ENCODE measurements at places on chromosomes 4 and X.
A peak's percentile ranks its signal among the peaks of the same experiment; 100 is the strongest.

DNA sequence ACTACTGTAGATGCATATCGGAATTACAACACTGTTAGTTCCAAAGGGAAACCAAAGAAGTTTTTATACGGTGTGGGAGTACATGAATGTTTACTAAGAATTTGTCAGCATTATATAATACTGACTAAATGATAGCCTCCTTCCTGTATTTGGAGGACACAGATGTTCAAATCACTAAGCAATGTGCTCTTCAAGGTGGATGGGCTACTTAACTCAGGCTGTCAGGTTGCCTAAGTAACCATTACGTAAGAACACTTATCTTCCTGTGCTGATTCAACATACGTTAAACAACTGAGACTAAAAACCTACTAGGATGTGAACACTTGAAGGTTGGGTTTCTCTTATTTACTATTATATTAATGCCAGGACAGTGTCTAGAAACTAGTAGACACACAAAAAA, 81.9 kb upstream of the HPGD start:
- DNase-seq: no peak

- no peak for DNase-seq
Measured at GRCh38 chr4:2647403-2648158, 108.6 kb downstream of the TNIP2 start.

- DNase-seq: no peak
Measured at GRCh38 chr4:81369886-81370285, 101.8 kb downstream of the RASGEF1B start.

DNA sequence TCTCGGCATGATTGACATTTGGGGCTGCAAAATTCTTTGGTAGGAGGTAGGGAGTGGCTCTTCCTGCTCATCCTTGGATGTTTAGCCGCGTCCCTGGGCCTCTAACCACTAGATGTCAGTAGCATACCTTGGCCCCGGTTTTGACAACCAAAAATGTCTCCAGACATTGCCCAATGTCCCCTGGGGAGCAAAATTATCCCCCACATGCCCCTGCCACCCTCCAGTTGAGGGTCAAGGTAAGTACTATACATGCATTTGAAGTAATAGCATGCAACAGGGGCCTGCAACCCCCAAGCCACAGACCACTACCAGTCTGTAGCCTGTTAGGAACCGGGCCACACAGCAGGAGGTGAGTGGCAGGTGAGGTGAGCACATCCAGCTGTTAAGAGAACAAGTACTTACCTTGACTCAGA, 17.6 kb upstream of the KIAA1210 start:
- no peak for DNase-seq

GRCh38 chr4:85681221-85681657, 206.3 kb downstream of the ARHGAP24 start:
- peak; percentile 88 for DNase-seq

GRCh38 chrX:18348047-18348446, 6.4 kb downstream of the SCML2 start:
- no peak for DNase-seq

GRCh38 chr4:71270901-71271300, 67.9 kb upstream of the SLC4A4 start:
- DNase-seq: no peak

- no peak for DNase-seq
Measured at GRCh38 chrX:151711154-151711553, 4.7 kb upstream of the FATE1 start.

GRCh38 chr4:111689731-111690130, 455.5 kb upstream of the FAM241A start:
- no peak for DNase-seq

DNA sequence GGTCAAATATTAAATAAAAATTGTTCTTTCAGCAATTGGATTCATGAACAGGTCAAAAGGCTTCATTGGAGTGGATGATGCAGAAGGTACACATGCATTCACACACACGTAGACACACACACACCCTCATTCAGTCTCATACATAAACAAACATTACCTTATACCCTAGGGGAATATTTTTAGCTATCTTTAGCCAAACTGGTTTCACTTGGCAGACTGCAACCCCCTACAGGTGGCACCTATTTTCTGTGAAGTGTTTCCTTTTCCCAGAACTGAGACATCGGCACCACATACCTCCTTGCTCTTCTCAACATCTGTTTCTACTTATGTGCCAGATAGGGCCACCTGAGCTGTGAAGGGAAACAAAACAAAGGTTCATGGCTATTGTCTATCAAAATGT, 18.5 kb upstream of the KDR start:
- DNase-seq: no peak

DNA sequence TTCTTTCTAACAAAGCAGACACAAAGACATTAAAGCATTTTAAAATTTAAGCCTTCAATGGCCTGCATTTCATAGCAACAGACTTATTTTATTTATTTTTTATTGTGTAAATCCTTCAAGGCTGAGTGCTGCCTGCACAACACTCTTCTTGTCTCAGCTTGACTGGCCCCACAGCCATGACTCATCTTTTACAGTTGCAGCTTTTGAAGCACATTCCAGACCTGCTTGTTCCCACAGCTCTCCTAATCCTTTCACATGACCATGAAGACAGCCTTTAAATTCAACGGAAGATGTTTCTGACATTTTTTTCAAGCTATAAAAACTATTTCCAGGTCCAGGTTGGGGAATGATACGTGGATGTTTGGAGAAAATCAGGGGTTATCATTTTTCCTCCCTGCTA, 276.9 kb upstream of the TACR3 start:
- DNase-seq: no peak

DNA sequence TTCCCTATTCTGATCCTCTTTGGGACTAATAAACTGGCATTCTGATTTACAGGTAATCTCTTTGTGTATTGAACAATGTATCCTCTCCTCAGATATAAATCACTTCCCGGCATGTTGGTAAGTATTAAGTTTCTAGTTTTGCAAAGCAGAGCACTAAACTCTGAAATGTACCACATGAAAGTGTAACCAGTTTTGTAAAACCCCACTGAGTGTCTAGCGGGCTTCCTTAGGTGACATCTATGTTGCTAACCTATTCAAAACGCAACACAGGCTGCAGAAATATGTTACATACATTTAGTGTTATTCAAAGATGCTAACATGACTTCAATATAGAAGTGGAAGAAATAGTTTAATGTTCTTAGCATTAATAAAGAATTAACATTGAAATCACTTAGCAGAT, 25.2 kb downstream of the DNAJB14 start:
- DNase-seq: no peak

GRCh38 chr4:109014593-109015412, 251.9 kb upstream of the ETNPPL start:
- no peak for DNase-seq

DNA sequence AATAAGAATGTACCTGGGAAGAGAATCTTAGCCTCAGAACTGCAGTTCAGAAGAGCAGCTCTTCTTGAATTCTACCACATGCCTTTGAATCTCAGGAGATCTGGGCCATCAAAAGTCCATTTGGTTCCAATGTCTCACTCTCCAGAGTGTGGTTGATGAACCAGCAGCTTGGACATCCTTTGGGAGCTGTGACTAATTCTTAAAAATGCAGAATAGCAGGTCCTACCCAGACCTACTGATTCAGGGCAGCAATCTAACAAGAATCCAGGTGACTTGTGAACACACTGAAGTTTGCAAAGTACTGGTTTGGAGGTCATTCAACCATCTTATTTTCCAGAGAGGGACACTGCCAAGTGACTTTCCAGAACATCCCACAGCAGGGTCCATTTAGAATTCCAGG, 244.7 kb downstream of the PACRGL start:
- no peak for DNase-seq

- no peak for DNase-seq
Measured at GRCh38 chr4:81666491-81666890, 194.8 kb upstream of the RASGEF1B start.

- DNase-seq: no peak
Measured at GRCh38 chr4:141174457-141174856, 41.2 kb upstream of the RNF150 start.

- no peak for DNase-seq
Measured at GRCh38 chr4:48902266-48902665, 4.3 kb downstream of the OCIAD2 start.

GRCh38 chr4:6516762-6517161, 44.3 kb upstream of the PPP2R2C start:
- no peak for DNase-seq

DNA sequence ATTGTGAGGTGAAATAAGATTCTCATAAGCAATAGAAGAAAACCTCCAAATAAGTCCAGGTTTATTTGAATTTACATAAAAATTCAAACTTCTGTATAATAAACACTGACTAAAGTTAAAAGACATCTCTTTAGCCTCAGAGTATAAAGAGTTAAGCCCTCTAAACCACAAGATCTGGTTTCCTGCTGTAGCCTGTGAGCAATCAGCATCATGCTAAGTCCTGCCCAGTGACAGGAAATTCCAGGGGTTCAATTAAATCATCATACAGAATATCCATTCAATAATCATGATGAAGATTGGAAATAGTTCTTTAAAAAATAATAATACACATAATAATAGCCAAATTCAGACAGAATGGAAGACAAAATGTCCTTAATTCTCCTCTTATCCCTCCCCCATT, 139.2 kb upstream of the DGKK start:
- DNase-seq: no peak

DNA sequence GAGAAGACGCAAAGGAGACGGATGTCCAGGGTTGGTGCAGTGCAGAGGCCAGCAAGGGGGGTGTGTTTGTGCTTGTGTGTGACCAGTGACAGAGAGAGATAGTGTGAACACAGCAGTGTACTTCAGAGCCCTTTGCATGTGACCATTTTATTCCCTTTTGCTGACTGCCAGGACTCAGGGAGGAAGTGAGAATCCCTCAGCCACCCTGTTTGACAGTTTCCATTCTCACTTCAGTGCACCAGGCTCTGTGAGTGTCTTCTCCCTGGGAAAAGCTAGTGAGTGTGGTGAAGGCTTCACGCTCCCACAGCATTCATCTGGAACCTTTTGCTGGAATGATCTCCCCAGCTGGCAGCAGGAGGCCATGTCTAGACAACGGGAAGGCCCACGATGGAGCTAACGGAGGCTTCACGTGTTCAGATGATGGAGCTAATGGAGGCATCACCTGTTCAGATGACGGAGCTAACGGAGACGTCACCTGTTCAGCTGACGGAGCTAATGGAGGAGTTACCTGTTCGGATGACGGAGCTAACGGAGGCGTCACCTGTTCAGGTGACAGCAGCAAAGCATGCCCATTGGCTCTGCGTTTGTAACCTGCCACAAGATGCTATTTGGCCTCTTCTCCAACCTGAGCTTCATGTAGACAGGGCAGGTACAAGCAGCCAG, 195.4 kb downstream of the AFAP1 start:
- peak; percentile 48 for DNase-seq

DNA sequence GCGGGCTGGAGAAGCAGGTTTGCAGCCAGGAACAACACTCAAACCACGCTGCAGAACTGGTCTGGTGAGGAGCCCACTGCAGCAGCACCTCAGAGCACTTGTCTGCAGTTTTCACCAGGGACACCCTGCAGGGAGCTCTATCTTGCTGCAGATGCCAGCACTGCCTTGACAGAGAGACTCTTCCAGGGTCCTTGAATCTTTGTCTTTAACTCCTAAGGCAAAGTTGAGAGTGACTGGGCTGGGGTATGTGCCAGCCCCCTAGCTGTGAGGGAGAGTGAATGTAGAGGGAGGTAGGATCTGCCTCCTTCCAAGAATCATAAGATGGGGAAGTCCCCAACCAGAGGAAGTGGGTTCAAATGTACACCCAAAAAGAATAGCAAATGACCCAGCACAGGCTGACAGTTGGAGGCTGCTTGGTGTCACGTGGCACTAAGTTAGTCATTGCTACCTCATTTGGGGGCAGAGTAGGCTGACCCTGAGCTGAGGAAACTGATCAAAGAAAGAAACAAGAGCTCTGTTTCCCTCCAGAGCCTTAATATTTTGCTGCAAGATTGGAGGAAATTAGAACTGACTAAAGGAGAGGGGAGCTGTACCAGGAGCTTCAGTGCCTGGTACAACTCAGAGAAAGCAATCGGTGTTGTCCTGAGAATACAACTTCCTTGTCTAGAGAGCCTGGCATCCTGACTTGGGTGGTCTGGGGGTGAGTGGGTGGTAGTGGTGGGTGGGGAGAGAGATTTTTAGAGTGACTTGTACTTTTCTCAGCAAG, 28.2 kb upstream of the HUWE1 start:
- peak; percentile 18 for DNase-seq

GRCh38 chrX:155998761-155999510, 1.4 kb downstream of the IL9R start:
- DNase-seq: no peak

GRCh38 chrX:97629597-97629985, 745.9 kb downstream of the RPA4 start:
- DNase-seq: no peak

DNA sequence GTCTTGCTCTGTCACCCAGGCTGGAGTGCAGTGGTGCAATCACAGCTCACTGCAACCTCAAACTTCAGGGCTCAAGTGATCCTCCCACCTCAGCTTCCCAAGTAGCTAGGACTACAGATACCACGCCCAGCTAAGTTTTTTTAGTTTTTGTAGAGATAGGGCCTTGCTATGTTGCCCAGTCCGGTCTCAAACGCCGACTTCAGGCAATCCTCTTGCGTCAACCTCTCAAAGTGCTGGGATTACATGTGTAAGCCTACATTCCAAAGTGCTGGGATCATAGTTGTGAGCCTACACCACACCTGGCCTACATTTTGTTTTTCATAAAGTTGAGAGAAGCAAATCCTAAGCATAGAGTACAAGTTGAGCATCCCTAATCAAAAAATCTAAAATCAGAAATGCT, 42.2 kb downstream of the SMARCA5 start:
- no peak for DNase-seq

GRCh38 chrX:80432863-80433262, 12.6 kb downstream of the TENT5D start:
- DNase-seq: no peak

GRCh38 chr4:111937368-111937767, 207.9 kb upstream of the FAM241A start:
- no peak for DNase-seq

DNA sequence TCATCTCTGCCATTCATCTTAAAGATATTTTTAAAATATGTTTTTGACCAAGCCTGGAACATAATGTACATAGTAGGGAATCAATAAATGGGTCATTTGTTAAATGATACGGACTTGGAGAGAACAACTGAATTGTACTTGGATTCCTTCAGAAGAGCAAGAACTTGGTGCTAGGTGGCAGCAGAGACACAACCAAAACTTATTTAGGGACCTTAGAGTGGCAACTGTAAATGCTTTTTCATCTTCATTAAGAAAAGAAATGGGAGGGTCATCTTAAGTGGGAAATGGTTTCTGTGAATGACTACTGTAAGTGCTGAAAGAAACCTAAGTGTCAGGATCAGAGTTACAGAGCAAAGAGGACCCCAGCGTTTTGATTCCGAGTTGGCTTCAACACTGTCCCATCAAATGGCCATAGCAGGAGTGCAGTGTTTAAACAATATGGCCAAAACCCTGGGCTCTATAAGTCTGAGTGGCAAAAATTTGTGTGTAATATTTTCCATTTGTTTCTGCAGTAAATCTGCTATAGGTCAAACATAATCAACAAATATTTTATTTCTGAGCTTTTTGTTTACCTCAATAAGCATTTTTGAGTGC, 213.6 kb downstream of the PALLD start:
- peak; percentile 27 for DNase-seq

GRCh38 chr4:115671581-115671980, 558.2 kb upstream of the NDST4 start:
- DNase-seq: no peak

GRCh38 chrX:79231662-79232061, 87.2 kb downstream of the GPR174 start:
- no peak for DNase-seq

Data from CD14-positive monocyte (primary cell).